DMS153 (cell line): ENCODE measurements at places on chromosomes 16 and 17.

DNA sequence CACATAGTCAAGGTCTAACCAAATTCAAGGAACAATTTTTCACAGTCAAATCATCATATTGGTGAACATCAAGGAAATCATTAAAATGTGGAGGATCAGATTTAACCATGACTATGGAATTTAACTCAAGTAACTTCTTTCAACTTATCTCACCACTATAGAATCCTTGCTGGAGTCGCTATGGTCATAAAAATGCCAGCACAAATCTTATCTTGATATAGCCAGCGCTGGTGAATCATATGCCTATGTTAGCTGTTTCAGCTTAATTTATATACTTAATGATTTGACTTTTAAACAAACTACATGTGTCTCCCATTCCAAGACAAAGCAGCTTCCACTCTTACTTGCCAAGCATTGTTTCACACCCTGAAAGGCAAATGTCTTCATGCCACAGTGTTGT lies 416.4 kb downstream of the CDH11 start:
- DNase-seq: no peak

DNA sequence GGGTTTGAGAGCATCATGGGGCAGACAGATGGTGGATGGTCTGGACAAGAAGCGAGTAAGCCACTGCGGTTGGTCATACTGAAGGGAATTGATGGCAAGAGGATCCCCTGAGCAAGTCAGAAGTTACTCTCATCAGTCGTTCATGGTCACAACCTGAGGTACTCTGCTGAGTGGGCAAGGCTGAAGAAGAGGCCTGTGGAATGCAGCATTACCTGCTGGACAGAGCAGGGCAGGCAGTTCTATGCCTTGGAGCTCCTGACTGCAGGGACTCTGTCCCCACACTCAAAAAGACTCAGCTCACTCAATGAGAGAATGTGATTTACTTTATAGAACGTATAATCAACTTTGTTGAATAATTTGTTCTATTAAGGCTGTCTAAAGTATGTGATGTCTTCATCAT lies 28.3 kb downstream of the ALDH3A2 start:
- no peak for DNase-seq

DNA sequence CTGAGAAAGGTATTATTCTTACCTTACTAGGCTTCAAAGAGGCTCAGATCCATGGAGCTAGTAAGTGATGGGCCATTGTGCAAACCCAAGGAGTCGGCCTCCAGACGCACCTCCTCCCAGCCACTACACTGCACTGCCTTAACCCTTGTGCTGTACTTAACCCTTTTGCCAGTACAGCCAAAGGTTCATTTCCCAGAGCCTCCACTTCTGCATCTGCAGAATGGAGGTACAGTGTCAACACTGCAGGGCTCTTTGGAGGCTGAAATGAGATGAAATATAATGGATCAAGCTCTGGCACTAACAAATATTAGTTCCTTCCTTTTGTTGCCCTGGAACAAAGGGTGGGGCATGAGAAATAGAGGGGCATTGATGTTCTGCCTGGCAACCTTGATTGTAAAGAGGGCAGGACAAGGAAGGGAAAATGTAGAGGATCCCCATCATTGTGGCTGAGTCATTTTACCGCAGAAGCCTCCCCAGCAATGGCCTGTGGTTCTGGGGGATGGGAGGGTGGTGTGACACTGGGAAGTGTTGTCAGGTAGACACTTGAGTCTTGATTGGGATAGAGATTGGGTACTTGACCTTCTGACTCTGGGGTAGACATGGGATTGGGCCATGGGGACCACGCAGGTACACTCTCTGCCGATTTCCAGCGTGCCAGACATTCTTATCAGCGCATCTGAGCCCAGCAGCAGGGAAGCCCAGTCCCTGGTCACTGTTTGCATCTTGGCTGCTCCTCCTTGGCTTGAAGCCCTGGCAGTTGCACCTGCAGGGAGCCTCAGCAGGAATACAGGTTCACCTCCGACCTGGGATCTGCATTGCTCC lies 84.0 kb downstream of the MSI2 start:
- DNase-seq: no peak

DNA sequence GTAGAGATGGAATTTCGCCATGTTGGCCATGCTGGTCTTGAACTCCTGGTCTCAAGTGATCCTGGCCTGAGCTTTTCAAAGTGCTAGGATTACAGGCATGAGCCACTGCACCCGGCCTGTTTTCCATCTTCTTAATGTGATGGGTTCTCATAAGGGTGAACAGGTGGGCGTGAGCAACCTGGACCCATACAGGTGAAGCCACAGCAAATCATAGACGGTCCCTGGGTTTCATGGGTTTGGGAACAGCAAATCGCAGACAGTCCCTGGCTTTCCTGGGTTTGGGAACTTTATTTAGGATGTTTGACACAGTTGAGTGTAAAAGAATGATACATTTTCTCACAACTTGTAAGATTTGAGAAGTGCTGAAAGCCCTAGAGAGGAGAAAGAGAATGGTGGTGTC lies 12.9 kb upstream of the MEIOB start:
- no peak for DNase-seq

- DNase-seq: no peak
These were observed 532.0 kb downstream of the CDH11 start for GRCh38 chr16:64589836-64590235.

- DNase-seq: no peak
These were observed 60.7 kb downstream of the OR1D5 start for GRCh38 chr17:3002538-3003295.

GRCh38 chr16:2990891-2991290 lies 10.6 kb upstream of the PKMYT1 start:
- no peak for DNase-seq

DNA sequence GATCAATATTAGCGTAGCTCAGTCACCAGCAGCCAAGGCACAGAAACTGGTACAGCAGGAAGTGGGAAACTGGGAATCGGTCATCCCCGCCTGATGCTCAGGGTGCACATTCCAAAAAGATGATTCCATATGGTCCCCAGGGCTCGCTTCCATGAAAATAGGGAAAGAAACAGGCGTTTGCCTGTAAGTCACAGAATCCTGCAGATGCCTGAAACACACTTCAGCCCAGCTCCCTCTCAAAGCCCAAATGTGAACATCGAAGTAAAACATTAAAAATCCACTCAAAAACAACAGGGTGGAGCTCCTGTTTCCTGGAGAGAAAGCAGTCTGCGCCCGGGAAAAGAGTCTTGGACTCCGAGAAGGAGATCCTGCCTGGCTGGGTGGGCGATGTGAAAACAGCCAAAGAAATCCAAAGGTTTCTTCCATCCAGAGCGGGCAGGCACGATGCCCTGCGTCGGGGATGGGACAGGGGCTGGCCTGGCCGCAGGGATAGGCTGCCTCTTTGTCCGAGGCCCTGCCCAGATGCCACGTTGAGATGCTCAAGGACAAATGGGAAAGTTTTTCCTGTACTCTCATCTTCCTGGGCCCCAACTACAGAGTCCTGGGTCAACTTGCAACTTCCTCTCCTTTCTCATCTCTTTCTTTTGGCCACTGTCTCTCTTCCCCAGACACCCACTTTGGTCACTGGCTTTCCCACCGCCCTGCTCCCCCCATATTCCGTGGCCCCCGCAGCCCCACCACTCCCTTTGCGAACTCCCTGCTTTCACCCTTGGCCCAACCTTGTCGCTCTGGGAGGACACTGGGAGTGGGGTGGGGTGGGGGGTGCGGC lies 743 bp downstream of the WIPI1 start:
- DNase-seq: peak; percentile 72

- no peak for DNase-seq
These were observed 30.7 kb upstream of the CDRT4 start for GRCh38 chr17:15498107-15498506.

DNA sequence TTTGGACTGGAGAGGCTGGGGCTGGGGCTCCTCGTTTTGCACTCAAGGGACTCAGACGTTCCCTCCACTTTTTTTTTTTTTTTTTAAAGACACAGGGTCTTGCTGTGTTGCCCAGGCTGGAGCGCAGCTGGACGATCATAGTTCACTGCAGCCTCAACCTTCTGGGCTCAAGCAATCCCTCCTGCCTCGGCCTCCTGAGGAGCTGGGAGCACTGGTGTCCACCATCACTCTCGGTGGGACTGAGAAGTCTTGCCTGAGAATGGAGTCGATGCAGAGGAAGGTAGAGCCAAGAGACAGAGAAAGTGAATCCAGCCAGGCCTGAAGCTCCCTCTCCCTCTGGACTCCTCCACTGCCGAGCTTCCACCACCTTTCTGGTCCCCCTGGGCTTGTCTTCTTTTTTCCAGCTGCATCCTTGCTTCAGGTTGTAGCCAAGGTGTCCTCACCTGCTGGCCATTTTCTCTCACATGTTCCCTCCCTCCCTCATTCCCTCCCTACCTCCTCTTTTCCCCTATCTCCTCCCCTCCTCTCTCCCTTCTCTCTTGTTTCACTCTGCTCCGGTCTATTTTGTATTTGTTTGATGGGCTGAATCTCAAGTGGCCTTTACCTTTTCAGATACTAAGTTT lies 233.8 kb downstream of the SNX29 start:
- DNase-seq: peak; percentile 60

DNA sequence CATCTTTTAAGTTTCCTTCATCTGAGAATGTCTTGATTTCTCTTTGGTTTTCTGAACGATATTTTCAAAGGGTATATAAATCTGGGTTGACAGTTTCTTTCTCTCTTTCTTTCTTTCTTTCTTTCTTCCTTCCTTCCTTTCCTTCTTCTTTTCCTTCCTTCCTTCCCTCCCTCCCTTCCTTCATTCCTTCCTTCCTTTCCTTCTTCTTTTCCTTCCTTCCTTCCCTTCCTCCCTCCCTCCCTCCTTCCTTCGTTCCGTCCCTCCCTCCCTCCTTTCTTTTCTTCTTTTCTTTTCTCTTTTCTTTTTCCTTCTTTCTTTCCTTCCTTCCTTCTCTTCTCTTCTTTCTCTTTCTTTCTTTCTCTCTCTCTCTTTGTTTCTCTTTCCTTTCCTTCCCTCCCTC lies 7.6 kb upstream of the KRT39 start:
- DNase-seq: no peak

- no peak for DNase-seq
These were observed 7.3 kb downstream of the TEX2 start for GRCh38 chr17:64255764-64256163.

DNA sequence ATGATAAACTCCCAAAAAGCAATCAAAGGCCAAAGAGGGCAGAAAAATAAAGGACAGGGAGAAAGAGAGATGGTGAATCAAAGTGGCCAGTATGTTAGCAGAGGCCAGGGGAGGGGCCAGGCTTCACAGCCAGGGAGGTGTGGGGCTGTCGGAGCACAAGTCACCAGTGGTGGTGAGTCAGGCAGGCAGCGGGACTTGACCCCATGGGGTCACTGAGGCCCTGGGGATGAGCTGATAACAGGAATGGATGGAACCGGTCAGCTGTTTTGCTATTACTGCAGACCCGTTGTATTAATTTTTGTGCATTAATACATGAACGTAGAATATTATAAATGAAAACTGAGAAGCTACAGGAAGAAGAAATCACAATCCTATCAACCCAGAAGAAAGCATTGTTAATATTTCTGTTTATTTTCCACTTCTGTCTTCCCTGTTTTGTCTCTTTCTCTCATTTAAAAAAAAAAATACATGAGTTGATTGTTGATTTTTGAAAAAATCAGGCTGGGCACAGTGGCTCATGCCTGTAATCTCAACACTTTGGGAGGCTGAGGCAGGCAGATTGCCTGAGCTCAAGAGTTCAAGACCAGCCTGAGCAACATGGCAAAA lies 106.9 kb downstream of the SOCS1 start:
- DNase-seq: no peak

DNA sequence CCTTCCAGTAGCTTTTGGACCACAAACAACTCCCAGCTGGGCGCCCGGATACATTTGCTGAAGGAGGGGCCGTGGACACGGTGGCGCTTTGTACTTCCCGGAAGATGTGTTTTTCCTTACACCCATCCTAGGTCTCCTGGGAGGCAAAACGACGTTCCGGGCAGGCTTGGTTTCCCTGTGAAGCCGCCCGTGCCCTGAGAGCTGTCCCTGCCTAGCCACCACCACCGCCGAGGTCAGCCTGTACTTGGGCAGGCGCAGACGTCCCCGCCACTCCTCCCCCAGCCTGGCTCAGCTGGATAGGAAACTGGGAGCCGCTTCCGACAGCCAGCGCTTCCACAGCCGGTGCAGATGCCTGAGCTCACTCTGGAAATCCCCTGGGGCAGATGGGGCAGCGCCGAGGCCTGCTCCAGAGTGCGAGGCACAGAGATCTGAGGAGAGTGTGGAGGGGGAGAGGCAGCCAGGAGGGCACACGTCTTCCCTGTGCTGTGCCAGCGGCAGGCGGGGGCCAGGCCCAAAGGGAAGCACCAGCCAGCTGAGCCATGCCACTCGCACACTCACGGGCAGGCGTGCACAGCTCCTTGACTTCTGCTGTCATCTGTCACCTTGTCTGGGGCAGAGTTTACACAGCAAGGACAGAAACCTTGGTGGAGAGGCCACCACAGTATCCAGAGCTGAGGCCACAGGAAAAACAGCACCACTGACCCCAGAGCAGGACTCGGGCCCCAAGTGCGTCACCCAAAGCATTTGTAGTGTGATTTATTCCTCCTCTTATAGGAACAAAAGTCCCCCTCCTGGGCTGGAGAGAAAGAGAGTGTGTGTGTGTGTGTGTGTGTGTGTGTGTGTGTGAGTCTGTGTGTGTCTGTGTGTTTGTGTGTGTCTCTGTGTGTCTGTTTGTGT lies 3.0 kb downstream of the RHBDF2 start:
- peak; percentile 56 for DNase-seq
